Stimulated activated CD4-positive, alpha-beta T cell treated with anti-CD3 and anti-CD28 coated beads, Interleukin-12 subunit alpha, Interleukin-12 subunit beta, amount 100 ng/mL, for 4 hours (primary cell): ENCODE measurements at places on chromosomes 13 and 19.

GRCh38 chr13:21673539-21673788 lies 2.6 kb downstream of the FGF9 start:
- peak; percentile 29 for DNase-seq

- no peak for DNase-seq
These were observed 97.4 kb downstream of the CAB39L start for GRCh38 chr13:49346460-49346859.

DNA sequence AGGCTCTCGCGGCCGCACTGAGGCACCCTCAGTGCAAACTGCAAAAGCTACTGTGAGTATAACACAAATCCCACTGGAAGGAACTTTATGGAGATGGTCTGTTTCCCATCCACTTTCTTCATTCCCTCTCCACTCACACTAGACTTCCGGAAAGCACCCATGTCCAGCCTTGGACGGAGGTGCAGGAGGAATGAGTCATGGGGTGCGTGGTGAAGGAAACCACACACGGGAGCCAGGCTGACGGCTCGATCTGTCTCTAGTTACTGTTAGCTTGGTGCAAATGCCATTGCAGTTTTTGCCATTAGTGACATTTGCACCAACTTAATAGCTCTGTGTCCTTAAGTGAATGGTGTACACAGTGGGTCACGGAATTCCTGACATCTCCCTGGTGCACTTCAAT lies 14.6 kb downstream of the NLRP8 start:
- DNase-seq, result no peak

DNA sequence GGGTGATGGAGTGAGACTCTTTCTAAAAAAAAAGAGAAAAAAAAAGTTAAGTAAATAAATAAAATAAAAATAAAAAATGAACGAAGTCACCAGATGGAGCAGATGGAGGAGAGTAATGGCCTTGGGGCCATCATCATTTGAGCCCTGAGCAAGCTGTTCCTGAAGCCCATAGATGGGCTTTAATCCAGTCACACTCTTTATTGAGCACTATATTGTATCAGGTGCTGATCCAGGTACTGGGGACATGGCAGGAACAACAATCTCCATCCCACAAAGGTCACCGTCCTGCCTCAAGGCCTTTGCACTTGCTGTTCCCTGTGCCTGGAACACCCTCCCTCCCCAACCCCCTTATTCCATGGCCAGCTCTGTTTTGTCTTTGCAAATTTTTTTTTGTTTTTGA lies 3.9 kb upstream of the ADAMTS10 start:
- no peak for DNase-seq

- no peak for DNase-seq
These were observed 42.2 kb upstream of the SERP2 start for GRCh38 chr13:44331446-44331845.

- DNase-seq, result no peak
These were observed 408.3 kb downstream of the KLF5 start for GRCh38 chr13:73467125-73467524.

DNA sequence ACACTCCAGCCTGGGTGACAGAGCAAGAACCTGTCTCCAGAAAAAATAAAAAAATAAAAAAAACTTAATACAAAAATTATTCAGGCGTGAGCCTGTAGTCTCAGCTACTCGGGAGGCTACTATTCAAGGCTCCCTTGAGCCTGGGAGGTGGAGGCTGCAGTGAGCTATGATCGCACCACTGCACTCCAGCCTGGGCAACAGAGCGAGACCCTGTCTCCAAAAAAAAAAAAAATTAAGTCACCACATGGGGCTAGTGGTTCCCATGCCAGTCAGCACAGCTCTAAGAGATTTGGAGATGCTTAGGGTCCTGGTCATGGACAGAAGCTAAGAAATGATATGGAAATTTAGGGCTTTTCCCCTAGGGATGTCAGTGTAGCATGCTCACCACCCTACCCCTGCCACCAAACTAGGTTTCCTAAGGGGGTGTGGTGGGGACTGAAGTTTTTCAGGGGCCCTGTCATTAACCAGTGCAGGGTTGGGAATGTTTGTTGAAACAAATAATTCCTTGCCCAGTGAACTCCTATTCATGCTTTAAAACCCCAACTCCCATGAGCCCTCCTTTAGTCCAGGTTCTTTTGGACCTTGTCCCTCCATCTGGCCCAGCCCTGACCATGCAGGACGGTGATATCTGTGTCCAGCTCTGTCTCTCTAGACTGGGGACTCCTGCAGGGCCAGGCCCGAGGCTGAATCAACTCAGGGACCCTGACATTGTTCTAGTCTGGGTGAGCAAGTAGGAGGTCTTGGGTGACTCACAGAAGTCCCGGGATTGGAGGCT lies 1.8 kb downstream of the FCHO1 start:
- DNase-seq, result no peak

- no peak for DNase-seq
These were observed 8.0 kb downstream of the DPP9 start for GRCh38 chr19:4715529-4716221.

DNA sequence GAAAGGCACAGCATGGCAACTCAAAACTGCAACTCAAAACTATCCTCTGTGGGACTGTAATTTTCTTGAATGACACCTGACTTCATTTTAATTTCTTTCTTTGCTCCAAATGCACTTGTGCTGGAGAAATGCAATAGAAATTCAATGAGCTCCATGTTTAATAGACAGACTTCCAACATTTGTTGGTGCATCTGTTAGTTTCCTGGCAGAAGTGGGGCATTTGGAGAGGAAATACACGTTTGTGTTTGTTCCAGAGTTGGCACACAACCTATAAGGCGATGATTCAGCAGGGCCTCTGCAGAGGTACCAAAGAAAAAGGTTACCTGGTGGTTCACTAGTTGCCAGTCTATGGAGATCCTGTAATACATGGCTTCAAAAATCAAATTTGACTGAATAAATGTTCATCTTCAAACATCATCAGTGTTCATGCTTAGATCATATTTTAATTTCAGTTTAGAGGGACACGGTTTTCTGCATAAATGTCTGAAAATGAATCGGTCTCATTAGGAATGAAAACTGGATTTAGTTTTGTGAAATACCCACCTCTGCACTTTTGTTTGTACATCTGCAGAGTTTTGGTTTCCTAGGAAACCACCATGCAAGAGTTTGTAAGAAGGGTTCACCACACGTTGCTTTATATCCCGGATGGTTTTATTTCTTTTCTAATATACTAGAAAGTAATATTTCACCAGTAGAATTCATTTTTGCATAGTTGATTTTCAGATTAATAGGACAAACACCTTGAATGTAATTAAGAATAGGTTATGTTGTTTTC lies 21.8 kb upstream of the OBI1 start:
- no peak for DNase-seq

DNA sequence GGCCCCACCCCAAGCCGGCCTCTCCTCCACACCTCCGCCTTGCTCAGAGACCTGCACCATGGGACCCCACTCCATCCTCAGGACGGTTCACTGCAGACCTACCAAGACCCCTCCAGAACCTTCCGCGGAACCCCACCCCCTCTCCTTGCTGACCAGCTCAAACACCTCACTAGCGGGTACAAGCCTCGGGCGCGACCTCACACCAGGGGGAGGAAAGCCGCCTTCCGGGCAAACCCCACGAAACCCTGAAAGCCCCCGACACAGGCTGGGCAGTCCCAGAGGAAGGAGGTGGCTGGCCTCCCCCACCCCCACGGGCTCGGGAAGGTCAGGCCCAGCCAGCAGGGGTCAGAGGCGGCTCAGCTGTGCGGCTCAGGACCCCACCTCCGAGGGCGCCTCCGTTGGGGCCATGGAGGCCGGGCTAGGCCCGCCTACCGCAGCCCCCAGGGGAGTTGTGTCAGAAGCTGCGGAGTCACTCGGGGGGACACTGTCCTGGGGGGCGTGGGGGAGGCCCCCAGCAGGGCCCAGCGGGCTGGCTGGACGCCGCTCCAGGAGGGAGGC lies 9.8 kb downstream of the GRIN3B start:
- DNase-seq, result no peak

GRCh38 chr13:93861818-93862217 lies 617.7 kb downstream of the DCT start:
- no peak for DNase-seq

DNA sequence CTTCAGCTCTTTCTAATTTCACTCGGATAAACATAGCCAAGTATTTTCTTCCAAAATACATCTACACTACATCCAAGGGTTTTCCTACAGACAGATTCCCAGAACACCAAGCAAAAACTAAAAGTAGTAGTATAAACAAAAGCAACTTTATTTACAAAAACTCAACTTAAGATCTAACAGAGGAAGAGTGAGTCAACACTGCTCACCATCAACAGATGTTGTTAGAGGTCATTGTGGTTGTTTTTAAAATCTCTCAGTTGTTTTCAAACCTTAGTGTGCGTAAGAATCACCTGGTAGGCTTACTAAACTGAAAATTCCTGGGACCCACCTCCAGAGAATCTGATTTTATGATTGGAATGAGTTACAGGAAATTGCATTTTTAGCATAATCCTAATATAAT lies 631.7 kb upstream of the SGCG start:
- no peak for DNase-seq

DNA sequence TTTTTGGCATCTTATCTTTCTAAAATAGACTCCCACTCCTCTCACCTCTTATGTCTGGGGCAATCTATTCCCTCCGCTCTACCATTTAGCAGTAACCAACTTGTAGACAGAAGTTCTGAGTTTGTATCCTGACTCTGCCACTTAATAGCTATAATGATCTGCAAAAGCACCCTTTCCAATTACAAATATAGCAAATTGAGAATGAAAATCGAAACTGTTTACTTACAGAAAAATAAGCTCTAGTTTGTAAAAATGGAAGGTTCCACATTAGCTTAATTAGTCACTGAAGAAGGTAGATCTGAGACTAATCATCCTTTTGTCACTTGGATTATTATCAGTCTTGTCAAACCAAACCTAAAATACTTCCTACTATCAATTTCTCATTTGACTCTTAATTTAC lies 409.3 kb downstream of the DIAPH3 start:
- DNase-seq, result no peak

- no peak for DNase-seq
These were observed 7.1 kb upstream of the POU4F1 start for GRCh38 chr13:78610381-78610883.

- no peak for DNase-seq
These were observed 2.4 kb upstream of the LYL1 start for GRCh38 chr19:13104848-13105711.

DNA sequence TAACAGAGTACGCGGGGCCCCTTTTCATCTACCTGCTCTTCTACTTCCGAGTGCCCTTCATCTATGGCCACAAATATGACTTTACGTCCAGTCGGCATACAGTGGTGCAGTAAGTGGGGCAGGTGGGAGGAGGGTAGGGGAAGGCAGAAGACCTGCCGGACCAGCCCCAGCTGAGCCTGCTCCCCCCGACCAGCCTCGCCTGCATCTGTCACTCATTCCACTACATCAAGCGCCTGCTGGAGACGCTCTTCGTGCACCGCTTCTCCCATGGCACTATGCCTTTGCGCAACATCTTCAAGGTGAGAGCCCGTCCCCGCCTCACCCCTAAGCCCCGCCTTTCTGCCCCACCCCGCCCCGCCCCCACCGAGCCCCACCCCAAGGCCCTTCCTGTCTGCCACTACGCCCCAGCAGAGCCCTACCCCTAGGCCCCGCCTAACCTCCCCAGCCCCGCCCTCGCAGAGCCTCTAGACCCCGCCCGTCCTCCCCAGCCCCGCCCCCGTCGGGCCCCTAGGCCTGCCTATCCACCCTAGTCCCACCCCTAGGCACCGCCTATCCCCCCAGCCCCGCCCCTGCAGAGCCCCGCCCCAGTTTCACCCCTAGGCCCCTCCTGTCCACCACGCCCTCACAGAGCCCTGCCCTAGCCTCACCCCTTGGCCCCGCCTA lies 7.7 kb downstream of the NDUFB7 start:
- DNase-seq, result peak; percentile 47

DNA sequence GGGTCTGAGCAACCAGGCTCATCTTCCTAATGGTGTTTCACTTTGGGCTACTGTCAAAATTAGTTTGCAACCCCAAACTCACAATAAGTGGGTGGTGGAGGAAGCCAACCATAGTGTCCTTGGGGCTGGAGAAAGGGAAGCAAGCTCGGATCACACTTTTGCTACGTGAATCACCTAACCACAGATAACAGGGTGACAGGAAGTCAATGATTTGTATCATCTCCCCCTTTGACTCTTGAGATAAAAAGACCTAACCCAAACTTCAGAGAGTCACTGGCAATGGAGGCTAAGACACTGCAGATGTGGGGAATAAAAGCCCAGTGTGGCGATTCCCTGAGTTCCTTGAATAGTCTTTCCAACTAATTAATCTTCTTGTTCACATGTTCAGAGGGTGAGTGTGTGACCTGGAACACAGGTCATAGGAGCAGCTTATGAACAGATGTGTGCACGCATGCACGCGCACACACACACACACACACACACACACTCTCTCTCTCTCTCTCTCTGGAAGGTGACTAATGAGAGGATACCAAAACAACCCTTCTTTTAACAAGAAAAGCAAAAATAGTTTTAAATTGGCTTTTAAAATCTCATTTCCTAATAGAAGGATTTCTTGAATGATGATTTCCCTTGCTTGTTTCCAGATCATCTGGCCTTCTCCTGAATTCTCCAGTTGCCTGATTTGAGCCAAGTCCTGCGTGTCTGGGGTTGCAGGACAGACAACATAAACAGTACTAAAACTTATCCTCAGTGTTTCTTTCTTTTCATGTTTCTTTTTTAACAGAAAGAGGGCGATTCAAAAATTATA lies 21.2 kb upstream of the DOCK9 start:
- no peak for DNase-seq

DNA sequence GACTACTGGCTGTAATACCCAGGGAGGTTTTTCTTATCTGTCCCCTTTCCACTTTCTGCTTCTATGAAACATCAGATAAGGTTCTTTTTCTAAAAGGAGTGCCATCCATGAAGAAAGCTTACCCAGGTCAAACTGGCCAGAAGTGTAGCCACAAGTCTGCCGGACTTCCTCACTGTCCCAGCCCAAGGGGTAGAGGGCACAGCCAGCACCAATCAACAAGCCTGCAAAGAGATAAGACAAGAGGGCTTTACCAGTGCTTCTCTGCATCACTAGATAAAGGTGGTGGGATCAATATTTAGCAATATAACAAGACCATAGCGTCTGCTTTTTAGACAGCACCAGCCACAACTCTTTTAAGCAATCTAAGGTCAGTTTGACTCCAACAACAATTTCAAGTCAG lies 224.7 kb downstream of the LHFPL6 start:
- DNase-seq, result no peak

- DNase-seq, result peak; percentile 45
These were observed 433 bp downstream of the SIX5 start for GRCh38 chr19:45768655-45768983.

DNA sequence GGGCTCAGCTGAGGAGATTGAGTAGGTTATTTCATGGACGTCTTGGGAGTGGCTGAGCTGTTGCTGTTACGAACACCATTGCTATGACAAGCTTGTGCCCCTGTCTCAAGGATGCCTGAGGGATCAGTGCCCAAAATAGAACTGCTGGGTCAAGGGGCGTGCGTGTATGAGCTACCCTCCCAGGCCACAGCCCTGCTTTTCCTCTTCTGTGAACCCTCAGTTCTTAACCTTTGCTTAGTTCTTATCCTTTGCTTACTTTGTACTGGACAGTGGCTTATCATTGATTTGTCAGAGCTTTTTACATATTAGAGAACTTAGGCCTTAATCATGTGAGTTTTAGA lies 9.0 kb downstream of the ARHGAP45 start:
- DNase-seq, result no peak

GRCh38 chr19:46828484-46828883 lies 22.2 kb downstream of the AP2S1 start:
- DNase-seq, result peak; percentile 42

- DNase-seq, result no peak
These were observed 34.4 kb downstream of the AP1M1 start for GRCh38 chr19:16232127-16232526.

- no peak for DNase-seq
These were observed 75.3 kb upstream of the RXFP2 start for GRCh38 chr13:31663880-31664585.
